ENCODE measurements at places on chromosomes 2 and 18.

- DNase-seq, result no peak
Observed at GRCh38 chr2:173217116-173217840, 137.4 kb upstream of the CDCA7 start.

DNA sequence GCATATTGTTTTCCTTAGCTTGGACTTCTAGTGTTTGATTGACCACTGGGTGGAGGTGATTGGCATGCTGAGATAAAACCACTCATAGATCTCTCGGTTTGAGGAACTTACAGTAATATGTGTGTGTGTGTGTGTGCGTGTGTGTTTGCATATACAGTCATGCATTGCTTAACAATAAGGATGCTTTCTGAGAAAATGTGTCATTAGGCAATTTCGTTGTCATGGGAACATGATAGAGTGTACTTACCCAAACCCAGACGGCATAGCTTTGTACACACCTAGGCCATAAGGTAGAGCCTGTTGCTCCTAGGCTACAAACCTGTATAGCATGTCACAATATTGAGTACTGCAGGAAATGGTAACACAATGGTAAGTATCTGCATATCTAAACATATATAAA lies 167.3 kb downstream of the NYAP2 start:
- peak; percentile 16 for DNase-seq

DNA sequence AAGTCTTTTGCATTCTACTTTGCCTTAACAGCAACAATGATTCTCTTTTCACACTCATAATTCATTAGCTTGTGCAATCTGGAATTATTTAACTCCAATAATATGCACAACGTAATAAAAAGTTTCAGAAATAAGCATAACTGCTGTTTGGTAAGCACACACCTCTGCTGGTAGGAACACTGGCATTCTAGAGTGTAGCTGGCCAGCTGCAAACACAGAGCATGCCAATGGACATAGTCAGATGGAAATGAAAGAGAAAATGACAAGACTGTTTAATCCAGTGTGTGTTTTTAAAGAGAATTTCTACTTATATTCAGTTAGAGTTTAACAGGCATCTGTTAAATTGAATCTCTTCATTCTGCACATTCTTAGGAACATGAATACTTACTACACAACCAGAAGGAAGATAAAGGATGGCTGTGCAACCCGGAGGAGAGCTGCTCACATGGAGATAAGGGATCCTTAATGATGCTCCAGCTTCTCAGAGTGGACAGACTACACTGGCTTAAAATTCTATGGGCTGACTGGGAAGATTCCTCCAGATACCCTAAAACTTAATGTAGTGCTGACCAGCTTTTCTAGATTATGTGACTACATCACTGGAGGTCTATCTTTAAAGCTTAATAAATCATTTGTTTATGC lies 94.6 kb upstream of the CHAC2 start:
- no peak for DNase-seq

GRCh38 chr18:70363861-70364260 lies 75.0 kb downstream of the SOCS6 start:
- no peak for DNase-seq

- DNase-seq, result peak; percentile 53
Observed at GRCh38 chr2:60641811-60642788, 88.6 kb upstream of the BCL11A start.

GRCh38 chr2:226544596-226545210 lies 254.9 kb downstream of the IRS1 start:
- no peak for DNase-seq

GRCh38 chr2:207315131-207315530 lies 149.4 kb upstream of the KLF7 start:
- no peak for DNase-seq

DNA sequence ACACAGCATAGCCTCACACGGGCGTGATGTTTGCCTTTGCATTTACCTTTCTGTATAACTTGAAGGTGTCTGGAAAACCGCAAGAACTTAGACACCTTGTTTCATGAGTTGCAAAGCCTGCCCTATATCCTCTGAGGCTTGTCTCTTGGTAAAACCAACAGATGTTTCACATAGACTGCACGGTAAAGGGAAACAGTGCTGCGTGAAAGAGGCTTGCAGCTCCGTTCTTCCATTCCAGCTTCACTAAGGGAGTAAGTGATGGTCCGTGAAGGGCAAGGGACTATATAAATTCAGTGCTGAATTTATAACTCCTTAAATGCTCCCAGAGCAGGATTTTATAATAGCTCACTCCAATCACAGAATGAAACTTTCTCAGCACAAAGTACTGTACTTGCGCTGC lies 360.5 kb downstream of the SOX11 start:
- DNase-seq, result no peak

DNA sequence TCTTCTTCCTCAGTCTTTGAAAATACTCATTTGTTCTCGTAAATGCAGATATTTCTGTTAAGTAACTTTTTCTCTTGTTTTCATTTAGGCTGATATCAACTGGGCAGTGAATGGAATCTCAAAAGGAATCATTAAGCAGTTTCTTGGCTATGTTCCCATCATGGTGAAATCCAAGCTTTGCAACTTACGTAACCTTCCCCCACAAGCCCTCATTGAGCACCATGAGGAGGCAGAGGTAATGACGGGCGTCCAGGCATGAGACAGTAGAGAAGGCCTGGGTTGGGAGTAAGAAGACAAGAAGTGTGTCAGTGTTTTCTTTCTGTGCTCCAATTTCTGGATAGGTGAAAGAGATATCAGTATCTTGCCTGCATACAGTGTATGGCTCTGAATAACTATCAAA lies 5.1 kb downstream of the POLR1B start:
- DNase-seq, result no peak
